Bone marrow (tissue), 2 donors: ENCODE measurements at places on chromosomes 7 and 10.

DNA sequence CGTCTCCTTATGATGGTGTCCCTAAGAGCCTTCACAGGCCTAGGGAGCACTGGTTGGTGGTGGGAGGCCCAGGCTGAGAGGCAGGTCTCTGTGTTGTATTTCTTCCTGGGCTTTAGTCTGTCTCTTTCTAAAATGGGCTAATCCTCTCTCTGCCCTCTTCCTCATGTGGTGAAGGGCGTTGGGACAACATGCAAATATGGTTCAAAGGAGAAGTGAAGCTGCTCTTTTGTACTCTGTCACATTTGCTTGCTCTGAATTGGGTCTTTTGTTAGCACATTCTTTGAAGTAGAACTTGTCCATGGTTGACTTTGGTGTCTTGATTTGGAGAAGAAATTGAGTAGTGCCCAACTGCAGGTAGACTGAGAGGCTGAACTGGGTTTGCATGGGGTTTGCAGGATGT, 814 bp downstream of the HK1 start:
- no peak for DNase-seq

GRCh38 chr10:76356557-76356956, 925.1 kb downstream of the LRMDA start:
- DNase-seq = no peak

GRCh38 chr10:28661035-28661434, 16.3 kb upstream of the BAMBI start:
- DNase-seq = peak; percentile 5

- no peak for DNase-seq
These were observed 69.6 kb downstream of the VPS50 start for GRCh38 chr7:93301736-93302135.

DNA sequence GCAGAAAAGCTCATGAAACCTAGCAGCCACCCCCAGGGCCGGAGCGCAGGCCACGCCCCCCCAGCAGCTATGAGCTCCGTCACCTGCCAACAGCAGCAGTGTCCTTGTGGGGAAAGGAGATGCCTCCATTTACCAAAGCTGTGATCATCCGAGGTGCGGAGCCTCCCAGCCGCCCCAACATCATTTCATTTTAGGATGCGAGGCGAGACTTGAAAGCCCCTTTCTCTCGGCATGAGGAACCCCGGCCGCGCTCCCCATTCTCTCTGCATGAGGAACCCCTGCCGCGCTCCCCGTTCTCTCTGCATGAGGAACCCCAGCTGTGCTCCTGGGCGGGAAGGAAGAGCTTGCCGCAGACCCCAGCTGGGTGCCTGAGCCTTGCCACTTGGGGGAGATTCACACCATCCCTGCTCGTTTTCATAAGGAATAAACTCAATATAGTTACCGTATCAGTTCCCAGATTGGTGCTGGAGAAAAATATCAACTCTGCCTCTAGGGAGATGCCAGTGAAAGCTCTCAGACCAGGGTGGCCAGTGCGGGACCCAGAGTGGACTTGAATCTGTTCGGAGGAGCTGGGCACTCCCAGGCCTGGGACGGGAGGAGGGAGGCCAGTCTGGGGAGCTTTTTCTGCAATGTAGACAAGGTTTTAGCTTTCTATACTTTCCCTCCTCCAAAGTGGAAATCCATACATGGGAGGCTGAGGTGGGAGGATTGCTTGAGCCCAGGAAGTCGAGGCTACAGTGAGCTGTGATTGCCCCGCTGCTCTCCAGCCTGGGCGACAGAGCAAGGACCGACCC, 35.0 kb downstream of the JAKMIP3 start:
- DNase-seq = no peak

- DNase-seq = no peak
These were observed 111.3 kb downstream of the RGS10 start for GRCh38 chr10:119431034-119431772.

DNA sequence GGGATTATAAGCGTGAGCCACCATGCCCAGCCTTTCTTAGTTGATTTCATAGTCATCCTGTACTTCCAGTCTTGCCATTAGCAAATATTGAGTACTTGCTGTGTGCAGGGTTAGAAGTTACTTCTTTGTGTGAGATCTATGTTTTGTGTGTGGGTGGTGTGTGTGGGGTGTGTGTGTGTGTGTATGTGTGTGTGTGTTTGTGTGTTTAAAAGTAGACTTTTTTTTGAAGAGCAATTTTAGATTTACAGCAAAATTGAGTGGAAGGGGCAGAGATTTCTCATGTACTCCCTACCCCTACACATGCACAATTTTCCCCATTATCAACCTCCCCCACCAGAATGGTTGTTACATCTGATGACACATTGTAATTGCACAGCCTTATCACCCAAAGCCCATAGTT, 48.2 kb downstream of the KAT6B start:
- no peak for DNase-seq

- no peak for DNase-seq
These were observed 91.7 kb upstream of the IFRD1 start for GRCh38 chr7:112358513-112358912.

DNA sequence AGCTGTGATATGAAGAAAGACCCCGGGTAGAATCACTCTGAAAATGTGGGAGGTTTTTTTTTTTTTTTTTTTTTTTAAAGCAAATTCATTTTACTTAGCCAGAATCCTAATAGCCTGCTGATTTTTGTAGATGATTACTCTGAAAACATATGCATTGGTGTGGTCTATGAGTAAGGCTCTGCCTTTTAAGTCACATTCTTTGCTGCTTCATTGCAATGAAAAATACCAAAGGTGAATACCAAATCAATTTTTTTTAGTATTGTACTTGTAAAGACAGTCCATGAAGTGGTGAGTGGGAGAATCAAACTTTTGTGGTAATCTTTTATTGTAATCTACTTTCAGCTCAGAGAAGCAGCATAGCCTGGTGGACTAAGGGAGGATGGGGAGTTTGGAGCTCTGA, 130.3 kb downstream of the SDK1 start:
- DNase-seq = no peak

DNA sequence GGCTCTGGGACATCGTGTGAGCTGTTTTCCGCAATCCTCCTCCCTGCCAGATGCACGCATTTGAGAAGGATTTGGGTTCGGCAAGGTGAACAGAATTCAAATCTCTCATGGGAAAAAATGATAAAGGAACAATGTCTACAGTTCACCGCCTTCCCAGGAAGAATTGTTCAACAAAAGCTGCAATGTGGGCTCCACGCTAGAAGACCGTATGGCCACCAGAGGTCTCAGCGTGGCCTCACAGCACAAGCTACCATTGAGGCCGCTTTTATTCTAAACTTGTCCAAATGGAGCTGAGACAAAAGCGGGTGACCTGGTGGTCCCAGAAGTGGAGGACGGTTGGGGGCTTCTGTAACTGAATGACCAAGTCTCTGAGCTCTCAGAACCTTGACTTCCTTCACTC, 733.1 kb downstream of the PARD3 start:
- no peak for DNase-seq

GRCh38 chr7:106031300-106032035, 68.4 kb downstream of the CDHR3 start:
- no peak for DNase-seq

- DNase-seq = no peak
These were observed 24.4 kb upstream of the ARHGAP12 start for GRCh38 chr10:31953080-31953479.

GRCh38 chr7:36760856-36761762, 36.8 kb upstream of the AOAH start:
- DNase-seq = no peak

- DNase-seq = no peak
These were observed 398.9 kb downstream of the PHTF2 start for GRCh38 chr7:78197447-78197846.

GRCh38 chr10:65235846-65236245, 1690.0 kb upstream of the LRRTM3 start:
- DNase-seq = no peak

DNA sequence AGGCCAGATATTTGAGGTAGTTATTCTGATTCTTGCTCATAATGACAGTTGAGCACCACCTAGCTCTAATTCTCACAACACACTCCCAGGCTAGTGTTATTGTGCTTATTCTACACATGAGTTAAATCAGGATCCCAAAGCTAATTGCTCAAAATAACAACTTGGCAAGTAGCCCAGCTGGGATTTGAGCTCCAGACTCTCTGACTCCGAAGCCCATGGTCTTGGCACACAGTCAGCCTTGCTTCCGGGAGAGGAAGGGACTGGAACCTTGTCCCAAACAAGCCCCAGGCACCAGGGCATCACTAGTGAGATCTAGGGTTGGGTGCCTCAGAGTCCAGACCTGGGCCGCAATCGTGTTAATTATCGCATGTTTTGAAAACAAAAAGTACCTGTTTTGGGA, 101.4 kb downstream of the GPAM start:
- no peak for DNase-seq

GRCh38 chr7:91212582-91212981, 51.7 kb upstream of the FZD1 start:
- DNase-seq = no peak

DNA sequence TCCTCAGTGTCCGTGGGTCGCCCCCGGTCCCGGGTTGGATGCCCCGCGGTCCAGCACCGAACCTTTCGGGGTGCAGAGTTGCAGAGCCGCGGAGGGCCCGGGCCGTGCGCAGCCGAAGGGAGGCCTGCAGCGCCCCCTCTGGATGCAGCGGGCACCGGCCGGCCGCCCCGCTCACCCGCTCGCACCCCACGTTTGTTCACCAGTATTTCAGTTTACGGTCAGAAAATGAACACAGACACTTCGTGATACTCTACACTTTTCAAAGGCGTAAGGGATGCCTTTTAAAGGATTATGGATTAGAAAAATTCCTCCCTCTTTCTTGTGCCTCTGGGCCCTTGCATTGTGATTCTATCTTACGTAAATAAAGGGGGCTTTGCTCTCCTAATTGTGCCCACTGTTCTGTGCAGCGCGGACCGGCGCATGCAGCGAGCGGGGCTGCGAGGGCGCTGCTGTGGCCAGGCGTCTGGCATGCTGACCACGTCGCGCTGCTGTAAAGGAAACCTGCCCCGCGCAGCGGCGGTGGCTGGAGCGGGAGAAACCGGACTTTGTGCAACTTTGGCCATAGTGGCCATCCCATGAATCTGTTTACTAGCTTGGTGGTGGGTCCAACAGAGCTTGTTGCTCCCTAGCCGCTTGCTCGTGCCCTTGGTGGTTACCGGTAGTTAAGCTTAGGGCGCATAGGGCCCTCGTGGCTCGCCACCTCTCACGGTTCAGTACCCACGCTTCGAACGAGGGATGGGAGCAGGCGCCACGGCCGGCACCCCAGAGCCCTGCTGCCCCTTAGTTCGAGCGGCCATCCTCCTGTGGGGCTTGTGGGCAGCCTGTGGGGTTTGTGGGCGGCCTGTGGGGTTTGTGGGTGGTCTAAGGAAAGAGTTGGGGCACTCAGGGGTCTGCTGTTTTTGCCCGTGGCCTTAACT, 739 bp upstream of the MEST start:
- DNase-seq = no peak

DNA sequence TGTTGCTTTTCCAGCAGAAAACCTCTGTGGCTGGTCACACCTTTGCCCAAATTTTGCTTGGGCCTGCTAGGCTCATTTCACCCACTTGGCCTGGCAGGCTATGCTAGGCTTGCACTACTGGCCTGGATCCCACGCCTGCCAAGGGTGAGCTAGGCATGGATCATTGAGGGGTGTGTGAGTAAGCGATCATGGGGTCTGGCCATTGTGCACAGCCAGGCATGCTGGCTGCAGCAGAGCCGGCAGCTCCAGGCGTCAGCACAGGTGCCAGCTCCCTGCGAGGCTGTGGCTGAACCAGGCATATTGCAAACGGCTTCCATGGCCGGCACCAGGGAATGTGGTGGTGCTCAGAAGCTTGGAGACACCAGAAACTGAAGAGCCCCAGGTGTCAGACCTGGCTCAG, 19.2 kb downstream of the CFAP70 start:
- no peak for DNase-seq

GRCh38 chr10:102117391-102118159, 2.6 kb downstream of the LDB1 start:
- no peak for DNase-seq

DNA sequence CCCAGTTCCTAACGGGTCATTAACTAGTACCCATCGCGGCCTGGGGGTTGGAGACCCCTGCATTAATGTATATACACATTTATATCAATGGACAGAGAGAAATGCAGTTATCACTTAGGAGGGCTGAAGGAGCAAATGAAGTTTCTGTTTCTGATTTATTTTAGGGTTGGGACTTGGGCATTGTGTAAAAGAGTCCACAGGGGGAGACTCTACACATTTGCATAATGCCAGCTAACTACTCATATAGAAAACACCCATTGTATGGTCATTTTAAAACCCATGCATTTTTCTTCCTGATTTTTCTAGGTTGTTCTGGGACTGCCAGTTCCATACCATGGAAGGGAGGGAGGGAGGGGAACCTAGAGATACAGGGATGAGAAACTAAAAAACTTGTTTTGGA, 23.5 kb downstream of the BCCIP start:
- DNase-seq = no peak

DNA sequence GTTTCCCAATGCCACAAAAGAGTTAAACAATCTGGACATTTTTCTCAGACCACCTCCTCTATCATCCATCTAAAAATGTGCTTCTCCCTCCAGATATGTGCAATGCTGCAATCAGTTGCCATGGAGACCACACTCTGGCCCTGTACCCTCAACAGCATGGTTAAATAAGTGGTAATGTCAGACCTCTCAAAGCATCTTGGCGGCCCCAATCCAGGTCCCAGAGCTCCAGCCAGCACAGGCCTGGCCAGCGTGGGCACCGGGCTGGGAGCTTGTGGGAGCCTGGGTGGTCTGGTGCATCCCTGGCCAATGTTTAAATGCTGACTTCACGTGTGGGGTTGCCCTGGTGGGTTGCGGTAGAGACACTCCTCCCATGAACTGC, 362.9 kb upstream of the ZNF32 start:
- no peak for DNase-seq

GRCh38 chr10:86258941-86259340, 107.7 kb downstream of the GRID1 start:
- DNase-seq = no peak

- no peak for DNase-seq
These were observed 276.0 kb downstream of the ARL4A start for GRCh38 chr7:12963435-12963834.

DNA sequence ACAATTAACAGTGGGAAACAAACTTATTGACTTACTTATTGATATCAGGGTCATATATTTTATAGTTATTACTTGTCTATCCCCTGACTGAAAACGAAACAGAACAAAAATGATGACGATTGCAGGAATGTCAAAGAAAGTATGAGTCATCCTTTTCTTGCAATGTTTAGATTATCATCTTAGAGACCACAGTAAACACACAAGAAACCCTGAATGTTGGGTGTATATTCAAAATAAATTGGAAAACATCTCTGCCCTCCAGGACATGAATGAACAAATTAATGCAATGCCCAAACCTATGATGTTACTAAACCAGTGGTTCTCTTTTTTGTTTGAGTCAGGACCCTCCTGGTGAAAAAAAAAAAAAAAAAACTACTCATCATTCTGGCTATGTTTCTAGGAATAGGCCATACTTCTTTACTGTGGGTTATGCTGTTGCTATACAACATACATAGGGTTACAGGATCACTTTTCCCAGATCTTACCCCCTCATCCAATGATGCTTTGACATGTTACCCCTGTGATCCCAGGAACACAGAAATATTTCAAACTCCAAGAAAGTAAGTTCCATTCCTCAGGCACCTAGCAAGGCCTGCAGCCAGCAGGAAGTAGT, 623.4 kb upstream of the IGFBP3 start:
- DNase-seq = no peak

GRCh38 chr10:73887294-73888039, 13.1 kb upstream of the CAMK2G start:
- DNase-seq = no peak

- peak; percentile 22 for DNase-seq
These were observed 169.3 kb upstream of the AKR1E2 start for GRCh38 chr10:4656576-4657194.
